T-cell (primary cell): ENCODE measurements at places on chromosomes 5 and 9. TPM values are rescaled to one million over a fixed set of nuclear protein-coding genes. Genes with fewer than 3 reads are reported as not detected.
A peak's percentile ranks its signal among the peaks of the same experiment; 100 is the strongest.

Gene ENTREP1
- total RNA-seq = not detected

Gene RNF183
- total RNA-seq = not detected

Gene INVS
- 19.0 TPM for total RNA-seq

Gene BNC2
- 0.57 TPM for total RNA-seq

Gene PCDHB11
- not detected for total RNA-seq

Gene INSL4
- not detected for total RNA-seq

DNA sequence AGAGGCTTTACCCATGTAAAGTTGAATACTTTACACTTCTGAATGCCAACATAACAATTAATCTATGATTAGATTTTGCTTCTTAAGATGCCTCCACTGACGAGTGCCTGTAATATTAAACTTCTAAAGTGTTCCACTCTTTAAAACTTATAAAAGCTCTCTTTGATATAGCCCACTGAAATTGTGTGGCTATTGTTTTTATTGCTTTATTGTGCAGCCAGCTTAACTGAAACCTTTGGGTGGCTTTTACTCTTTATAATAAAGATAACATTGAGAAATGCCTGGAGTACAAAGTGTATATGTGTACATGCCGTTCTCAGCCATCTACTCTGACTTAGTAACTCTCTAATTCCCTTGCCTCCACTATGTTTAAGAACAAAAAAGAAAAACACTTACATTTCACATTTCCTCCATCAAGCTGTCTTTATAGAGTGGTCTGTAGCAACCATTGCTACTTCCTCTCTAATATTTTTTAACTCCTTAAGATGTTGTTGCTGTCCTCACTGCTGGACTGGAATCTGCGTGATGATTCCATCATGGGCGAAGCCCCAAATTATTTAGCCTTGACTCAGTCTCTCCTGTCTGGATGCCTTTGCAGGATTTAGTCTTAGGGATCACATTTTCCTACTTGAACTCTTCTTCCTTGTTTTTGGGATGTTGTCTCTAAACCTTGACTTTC, 9.1 kb downstream of the PIK3R1 start:
- no peak for DNase-seq

DNA sequence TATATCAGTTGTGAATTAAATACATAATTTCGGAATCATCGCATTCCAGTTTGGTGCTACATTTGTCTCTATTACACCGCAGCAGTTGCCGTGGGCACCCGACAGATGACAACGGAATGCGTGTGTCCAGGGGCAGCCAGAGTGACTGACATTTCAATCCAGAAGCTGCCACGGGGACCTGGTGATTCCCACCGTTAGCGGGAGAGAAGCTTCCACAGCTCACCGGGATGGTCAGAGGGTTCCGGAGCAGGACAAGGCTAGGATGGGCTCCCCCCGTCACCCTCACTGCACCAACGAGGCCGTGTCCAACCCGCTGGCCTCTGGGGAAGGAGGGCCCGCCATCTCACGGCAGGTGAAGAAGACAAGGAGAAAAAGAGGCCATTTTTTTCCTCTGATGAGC, 86.8 kb downstream of the GTF3C4 start:
- no peak for DNase-seq

GRCh38 chr5:14580398-14581034, 1.1 kb upstream of the OTULINL start:
- no peak for DNase-seq

- DNase-seq = no peak
These were observed 444.6 kb downstream of the PTPRD start for GRCh38 chr9:10168241-10168640.

DNA sequence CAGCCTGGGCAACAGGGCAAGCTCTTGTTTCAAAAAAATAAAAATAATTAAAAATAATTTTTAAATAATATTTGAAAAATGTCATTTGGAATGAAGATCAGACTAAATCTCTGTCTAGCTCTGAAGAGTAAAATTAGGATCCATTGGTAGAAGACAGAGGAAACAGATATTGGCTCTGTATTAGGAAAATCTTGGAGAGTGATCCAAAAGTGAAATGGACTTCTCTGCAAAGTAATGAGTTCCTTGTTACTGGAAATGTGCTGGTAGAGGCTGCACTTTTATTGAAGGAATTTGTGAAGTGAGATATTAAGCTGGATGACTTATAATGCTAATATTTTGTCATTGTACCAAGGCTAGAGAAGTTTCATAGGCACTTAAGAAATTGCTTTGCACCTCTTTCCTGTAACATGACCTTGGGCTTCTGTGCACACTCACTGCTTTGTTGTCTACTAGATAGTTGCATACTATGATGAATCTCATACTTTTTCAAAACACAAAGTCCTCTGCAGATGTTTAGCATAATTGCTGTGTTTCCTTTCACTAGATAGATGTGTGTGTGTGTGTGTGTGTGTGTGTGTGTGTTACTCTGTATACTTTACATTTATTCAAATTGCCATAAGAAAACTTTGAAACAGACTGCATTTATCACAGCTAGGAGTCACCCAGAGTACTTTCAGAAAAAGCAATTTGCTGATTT, 13.1 kb downstream of the THBS4 start:
- DNase-seq = no peak

- no peak for DNase-seq
These were observed 1.1 kb upstream of the FOXB2 start for GRCh38 chr9:77018058-77018968.

DNA sequence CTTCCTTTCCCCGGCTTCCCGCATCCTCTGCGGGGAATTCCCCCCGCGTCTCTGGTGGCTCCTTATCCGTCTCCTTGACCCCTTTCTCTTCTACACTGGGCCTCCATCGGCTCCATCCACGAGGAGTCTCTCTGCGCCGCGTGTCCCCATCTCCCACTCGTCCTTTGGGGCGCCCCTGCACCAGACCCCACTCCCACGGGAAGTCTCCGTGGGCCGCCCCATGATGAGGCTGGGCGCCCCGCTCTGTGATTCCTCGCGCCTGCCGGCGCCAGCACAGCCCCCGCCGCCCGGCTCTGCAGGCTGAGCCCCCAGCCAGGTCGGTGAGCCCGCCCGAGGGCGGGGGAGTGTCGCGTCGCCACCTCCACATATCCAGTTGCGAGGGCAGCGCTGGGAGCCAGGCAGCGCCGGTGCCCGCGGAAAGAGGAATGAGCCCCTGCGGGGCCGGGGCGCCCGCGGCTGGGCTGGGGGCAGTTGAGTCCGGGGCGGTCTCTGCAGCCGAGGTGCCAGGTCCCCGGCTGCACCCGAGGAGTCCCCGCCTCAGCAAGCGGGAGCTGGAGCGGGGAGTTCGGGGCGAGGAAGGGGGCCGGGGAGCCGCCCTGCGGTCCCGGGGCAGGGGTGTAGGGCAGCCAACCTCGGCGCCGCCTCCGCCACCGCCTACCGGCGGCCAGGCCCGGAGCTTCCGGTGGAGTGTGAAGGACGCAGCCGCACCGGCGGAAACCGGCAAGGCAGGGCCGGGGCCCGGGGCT, 2.1 kb upstream of the TRAF1 start:
- DNase-seq = peak; percentile 69

GRCh38 chr9:6620353-6620752, 25.2 kb downstream of the GLDC start:
- DNase-seq = no peak

DNA sequence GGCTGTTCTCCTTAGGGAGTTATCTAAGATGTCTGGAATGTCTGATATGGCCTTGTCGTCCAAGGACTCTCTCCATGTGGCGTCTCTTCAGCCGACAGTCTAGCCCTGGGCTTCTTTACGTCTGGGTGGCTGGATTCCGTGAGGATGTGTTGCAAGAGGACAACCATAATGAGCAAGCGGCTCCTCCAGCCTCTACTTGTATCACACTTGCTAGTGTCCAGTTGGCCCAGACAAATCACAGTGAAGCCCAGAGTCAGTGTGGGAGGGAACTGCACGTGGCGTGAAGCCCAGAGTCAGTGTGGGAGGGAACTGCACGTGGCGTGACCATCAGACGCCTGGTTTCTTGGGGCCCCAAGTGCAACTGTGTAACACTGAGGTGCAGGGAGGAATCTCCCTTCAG, 61.1 kb downstream of the COL23A1 start:
- DNase-seq = no peak

DNA sequence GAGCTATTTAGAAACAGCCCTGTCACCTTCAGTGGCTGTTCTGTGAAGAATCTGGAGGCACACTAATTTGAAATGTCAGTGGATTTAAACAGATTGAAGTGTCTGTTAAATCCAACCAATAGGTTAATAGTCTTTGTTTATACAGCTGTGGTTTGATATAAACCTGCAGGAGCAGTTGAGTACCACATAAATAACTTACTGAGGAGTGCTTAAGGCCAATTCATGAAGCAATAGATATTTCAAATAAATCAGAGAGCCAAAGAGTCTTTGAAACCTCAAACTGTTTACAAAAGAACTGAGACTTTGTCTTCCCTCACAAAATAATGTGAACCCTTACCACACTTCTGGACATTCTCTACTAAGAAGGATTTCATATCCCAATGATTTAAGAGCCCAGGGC, 111.9 kb downstream of the FEM1C start:
- DNase-seq = no peak
